ENCODE measurements at places on chromosomes 13 and 19.

DNA sequence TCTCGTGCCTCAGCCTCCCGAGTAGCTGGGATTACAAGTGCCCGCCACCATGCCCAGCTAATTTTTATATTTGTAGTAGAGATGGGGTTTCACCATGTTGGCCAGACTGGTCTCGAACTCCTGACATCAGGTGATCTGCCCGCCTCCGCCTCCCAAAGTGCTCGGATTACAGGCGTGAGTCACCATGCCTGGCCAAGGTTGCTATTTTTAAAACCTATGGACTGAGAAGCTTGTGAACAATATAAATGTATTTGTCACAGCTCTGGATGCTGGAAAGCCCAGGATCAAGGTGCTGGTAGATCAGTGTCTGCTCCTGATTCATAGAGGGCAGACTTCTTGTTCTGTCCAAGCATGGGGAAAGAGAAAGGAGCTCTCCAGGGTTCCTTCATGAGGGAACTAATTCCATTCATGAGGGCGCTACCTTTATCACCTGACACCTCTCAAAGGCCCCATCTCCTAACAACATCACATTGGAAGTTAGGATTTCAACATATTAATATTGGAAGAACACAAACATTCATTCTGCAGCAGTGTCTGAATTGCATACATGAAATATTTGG, 16.1 kb downstream of the CARD8 start:
- no peak for DNase-seq

- DNase-seq, result no peak
Measured at GRCh38 chr19:34997071-34997617, 3.0 kb upstream of the GRAMD1A start.

GRCh38 chr19:30824809-30825208, 452.6 kb downstream of the ZNF536 start:
- DNase-seq, result no peak

DNA sequence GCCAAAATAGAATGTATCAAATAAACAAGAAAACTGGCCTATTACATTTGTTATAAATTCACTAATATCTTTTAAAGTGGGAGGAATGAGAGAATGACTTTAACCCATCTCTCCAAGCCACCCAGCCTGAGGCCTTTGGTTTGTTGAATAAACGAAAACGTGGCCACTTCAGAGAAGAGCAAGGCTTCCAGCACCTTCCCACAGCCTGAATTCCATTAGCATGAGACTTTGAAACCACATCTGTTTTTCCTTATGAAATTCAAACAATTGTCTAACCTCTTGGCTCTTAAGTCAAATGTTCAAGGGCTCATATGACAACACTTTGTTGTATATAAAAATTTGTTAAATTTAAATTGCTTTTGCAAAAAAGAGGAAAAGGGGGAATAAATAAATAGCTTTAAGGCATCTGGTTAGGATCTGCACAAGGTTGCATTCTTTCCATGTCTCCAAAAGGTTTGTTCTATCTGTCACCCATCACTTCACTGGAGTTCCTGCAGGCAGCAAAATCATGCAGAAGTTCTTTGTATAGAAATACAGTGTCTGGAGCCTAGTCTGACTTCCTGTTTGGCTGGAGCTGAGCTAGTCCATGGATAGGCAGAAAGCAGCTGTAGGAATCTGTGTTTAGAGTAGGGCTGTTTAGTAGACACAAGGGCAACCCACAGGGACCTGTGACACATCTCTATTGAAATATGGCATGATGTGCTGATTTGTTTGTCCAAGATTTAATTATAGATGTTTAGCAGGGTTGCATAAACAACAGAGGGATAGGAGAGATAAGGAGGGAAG, 502.3 kb downstream of the KCTD12 start:
- peak; percentile 72 for DNase-seq

- no peak for DNase-seq
Measured at GRCh38 chr13:74017301-74018061, 116.7 kb downstream of the KLF12 start.

DNA sequence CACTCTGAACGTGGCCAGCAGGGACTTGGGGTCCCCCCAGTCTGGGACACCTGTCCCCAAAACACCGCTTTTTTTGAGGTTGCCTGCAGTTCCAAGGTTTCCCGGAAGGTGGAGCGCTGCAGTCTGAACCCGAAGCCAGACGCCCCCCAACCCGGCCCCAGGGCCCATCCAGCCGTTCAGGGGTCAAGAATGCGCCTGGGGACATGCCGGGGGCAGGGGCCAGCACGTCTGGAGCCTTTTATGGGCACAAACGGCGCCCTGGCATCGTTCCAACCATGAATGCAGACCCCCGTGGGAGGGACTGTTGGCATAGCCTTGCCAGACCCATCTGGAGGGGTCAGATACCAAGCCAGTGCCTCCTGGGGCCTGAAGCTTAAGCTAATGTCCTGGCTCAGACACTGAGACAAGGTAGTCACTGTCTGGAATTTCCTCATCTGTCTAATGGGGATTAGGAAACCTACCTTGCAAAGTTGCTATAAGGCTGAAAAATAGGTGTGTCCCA, 6.9 kb downstream of the S1PR5 start:
- DNase-seq, result no peak

GRCh38 chr19:18832306-18833140, 764 bp downstream of the UPF1 start:
- DNase-seq, result no peak

All from GM04504 (cell line).